ENCODE measurements at places on chromosomes 1 and 21.

DNA sequence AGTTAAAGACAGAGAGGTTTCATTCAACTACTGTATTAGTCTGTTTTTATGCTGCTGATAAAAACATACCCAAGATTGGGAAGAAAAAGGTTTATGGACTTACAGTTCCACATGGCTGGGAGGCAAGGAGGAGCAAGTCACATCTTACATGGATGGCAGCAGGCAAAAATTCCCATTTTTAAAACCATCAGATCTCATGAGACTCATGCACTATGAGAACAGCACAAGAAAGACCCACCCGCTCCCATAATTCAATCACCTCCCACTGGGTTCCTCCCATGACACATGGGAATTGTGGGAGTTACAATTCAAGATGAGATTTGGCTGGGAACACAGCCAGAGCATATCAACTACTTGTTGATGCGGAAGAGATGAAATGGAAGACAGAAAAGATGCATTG, 9.2 kb downstream of the GPR161 start:
- no peak for DNase-seq

DNA sequence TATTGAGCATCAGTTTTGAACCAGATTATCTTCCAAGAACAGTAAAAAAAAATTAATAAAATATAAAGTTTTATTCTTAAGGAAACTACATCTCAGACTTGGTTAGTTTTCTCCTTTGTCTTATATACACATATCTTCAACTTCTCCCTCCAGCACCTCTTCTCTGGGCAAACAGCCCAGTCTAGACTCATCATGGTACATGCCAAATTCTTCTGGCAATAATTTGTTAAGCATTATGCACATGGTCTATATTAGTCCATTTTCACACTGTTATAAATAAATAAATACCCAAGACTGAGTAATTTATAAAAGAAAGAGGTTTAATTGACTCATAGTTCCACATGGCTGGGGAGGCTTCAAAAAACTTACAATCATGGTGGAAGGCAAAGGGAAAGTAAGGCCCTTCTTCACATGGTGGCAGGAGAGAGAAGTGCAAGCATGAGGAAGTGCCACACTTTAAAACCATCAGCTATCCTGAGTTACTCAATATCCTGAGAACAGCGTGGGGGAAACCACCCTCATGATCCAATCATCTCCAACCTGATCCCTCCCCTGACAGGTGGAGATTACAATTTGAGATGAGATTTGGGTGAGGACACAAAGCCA, 108.7 kb upstream of the RNPC3 start:
- no peak for DNase-seq

GRCh38 chr1:245153552-245154428, 995 bp upstream of the KIF26B start:
- DNase-seq = no peak

GRCh38 chr1:93845538-93846205, 33.3 kb downstream of the DNTTIP2 start:
- no peak for DNase-seq

GRCh38 chr1:53586765-53587164, 127.6 kb downstream of the DMRTB1 start:
- no peak for DNase-seq

- no peak for DNase-seq
Measured at GRCh38 chr1:180185971-180186645, 31.4 kb downstream of the QSOX1 start.

- peak; percentile 11 for DNase-seq
Measured at GRCh38 chr1:17606826-17607440, 67.4 kb downstream of the ARHGEF10L start.

DNA sequence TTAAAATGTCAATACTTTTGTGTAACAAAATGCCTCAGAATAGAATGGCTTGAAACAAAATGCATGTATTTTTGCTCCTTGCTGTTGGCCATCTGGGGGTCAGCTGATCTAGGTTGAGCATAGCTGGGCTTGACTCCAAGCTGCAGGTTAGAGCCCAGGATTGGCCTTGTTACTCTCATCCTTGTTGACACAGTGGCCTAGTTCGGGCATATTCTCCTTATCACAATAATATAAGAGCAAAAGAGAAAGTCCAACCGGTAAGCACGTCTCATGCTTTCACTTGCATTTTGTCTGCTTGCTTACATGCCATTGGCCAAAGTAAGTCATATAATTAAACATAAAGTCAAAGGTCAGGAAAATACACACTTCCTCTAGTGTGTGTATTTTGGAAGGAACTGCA, 456.2 kb downstream of the KCNT2 start:
- DNase-seq = no peak

DNA sequence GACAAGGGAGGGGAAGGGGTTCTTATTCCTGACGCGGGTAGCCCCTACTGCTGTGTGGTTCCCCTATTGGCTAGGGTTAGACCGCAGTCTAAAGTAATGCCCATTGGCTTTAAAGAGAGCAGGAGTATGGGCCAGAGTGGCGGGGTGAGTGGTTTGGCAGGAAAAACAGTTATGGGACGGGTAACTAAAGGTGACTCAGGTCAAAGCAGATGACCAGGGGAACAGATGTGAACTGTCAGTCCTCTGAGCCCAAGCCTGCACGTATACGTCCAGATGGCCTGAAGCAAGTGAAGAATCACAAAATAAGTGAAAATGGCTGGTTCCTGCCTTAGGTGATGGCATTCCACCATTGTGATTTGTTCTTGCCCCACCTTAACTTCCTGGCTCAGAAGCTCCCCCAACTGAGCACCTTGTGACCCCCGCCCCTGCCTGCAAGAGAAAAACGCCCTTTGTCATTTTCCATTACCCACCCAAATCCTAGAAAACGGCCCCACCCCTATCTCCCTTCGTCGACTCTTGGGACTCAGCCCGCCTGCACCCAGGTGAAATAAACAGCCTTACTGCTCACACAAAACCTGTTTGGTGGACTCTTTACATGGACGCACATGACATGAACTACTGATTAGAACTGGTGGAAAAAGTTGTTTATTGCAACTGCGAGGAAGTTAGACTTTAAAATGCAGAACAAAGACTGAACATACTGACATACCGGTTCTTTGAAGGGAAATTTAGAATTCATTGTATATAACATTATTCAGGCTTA, 758 bp upstream of the ATAD3B start:
- no peak for DNase-seq

DNA sequence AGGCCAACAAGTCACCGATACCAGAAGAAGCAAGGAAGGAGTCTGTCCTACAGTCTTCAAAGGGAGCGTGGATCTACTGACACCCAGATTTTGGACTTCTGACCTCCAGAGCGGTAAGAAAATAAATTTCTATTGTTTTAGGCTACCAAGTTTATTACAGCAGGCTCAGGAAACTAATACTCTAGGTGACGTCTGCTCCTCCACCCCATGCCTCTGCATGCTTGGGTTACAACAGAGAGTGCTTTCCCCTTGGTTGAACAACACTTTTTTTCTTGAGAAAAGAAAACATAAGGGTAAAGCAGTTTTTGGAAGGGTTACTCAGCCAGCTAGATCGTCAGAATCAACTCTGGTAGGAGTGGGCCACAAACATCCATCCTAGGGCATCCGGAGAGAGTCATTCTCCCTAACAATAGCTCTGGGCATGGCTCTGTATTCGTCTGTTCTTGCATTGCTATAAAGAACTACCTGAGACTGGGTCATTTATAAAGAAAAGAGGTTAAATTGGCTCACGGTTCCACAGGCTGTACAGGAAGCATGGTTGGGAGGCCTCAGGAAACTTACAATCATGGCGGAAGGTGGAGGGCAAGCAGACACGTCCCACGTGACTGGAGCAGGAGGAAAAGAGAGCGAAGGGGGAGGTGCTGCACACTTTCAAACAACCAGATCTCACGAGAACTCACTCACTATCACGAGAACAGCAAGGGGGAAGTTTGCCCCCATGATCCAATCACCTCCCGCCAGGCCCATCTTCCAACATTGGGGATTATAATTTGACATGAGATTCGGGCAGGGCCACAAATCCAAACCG, 22.2 kb upstream of the DNAJC11 start:
- DNase-seq = no peak

All from activated T-cell treated with anti-CD3 and anti-CD28 coated beads for 1 hour (primary cell).